ENCODE measurements at places on chromosomes 11 and 22. TPM values are rescaled to one million over a fixed set of nuclear protein-coding genes. Genes with fewer than 3 reads are reported as not detected.
A peak's percentile ranks its signal among the peaks of the same experiment; 100 is the strongest.

Gene FAM83F
- not detected for total RNA-seq

Gene GRK2
- total RNA-seq = 31.7 TPM

GRCh38 chr11:44506375-44507016, 59.0 kb upstream of the CD82 start:
- peak; percentile 78 for DNase-seq

DNA sequence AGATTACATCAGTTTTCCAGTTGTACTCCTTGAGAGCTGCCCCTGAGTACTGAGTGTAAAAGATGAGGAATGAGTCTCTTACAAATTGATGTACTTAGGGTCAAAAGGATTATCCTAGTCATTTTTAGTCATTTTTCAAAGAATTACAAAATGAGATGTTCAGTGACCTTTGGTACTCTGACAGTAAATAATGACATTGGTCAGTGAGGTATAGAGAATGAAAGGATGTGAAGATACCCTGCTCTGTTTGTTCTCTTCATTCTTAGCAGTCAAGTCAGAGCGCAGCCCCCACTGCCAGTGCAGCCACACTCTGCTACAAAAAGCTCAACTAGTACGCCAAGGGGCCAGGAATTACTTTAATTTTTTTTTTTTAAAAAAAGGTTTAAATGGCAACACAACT, 4.1 kb upstream of the ESAM start:
- DNase-seq = peak; percentile 53

GRCh38 chr11:79263001-79263400, 177.8 kb downstream of the TENM4 start:
- no peak for DNase-seq

DNA sequence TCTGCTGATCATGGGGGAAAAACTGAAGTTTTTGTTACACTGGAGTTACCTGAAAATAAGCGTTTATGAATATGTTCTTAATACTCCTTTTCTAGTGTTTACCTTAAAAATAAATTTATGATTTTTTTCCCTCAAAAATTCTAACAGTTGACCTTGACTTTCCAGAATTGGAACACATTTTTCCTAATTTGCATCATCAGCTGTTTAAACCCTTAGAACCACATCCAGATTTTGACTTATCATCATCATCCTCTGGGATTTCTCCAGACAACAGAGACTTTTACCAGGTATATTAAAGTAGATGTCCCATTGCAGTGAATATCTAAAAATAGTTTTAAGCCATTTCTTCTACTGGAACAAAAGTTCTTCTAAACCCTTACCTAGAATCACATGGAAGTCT, 17.2 kb downstream of the TAF1D start:
- DNase-seq = no peak

GRCh38 chr11:69304686-69305085, 10.7 kb downstream of the MYEOV start:
- DNase-seq = no peak

DNA sequence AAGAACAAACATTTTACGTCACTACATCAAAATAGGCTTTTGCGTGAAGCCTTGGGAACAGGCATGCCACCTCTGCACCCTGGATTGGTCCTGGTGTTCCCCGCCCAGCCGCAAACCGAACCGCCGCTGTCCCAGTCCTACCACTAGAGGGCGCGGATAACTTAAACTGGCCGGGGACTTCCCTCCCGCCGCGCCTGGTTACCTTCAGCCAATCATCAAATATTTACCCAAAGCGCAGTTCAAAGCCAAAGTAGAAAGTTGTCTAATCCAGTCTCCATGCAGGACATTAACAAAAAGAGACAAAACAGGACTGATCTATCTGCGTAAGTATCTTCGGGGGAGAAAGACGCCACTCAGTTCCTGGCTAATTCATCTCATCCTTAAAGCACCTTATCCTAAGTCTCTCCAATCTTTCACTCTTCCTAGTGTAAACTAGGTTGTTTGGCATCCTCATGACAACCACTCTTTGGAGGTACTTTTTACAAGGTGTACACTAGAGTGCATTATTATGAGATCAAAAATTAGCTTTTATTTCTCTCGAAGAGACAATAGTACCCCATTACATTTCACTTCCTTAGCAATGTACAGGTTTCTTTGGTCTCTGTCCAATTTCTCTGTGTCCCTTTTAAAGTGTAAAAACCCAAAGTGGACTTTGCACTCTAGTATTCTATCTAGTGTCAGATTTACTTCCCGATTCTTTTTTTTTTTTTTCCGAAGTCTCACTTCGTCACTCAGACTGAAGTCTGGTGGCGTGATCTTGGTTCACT, 3.9 kb upstream of the CRY2 start:
- DNase-seq = peak; percentile 90
